H1 (cell line): ENCODE measurements at places on chromosomes 16 and 17.

GRCh38 chr17:13038931-13039665 lies 21.3 kb upstream of the ELAC2 start:
- DNase-seq = no peak

DNA sequence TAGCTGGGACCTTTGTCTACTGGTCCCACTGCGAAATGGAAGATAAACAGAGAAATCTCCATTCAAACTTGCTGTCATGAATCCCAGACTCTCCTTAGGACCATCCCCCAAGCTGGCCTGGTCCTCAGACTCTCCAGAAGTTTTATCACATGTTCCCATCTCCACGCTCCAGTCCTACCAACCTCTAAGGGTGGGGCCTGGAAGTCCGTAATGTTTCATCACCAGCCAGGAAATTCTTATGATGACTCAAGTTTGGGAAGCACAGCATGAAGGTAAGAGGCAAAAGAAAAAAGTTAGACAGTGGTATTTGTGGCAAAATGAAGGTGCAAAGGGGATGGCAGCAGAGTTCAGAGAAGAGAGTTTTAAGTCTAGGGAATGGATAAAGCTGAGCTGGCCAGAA lies 52.7 kb downstream of the ZNF18 start:
- DNase-seq = no peak

- DNase-seq = no peak
Observed at GRCh38 chr16:1884889-1885288, 12.9 kb upstream of the MEIOB start.

- DNase-seq = no peak
Observed at GRCh38 chr17:19381361-19381740, 3.1 kb downstream of the MAPK7 start.

DNA sequence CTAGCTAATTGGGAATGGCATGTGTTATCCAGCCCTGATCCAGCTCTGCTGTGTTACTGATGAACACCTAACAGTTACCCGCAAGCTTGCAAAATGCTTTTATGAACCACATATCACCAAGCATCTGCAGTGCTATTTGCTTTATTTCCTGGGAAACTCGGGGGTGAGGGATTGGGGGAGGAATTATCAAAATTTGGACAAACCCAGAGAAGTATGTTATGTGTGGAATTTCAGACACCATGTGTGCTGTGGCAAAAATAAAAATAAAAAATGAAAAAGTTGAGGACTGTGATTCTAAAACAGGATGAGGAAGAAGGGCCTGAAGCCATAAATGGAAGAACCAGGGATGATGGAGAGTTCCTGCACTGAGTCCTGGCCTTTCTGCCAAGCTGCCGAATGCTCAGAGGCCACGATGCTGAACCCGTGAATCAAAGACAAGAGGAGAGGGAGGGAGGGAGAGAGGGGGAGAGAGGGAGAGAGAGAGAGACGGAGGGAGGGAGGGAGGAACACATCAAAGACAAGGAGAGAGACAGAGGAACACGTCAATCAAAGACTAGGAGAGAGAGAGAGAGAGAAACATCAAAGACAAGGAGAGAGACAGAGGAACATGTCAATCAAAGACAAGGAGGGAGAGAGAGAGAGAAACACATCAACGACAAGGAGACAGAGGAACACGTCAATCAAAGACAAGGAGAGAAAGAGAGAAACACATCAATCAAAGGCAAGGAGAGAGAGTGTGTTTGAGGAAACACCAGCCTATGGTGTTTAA lies 89.8 kb downstream of the MRM3 start:
- no peak for DNase-seq

- no peak for DNase-seq
Observed at GRCh38 chr17:46121165-46121764, 72.0 kb downstream of the KANSL1 start.

GRCh38 chr17:44187131-44187899 lies 543 bp downstream of the TMUB2 start:
- peak; percentile 63 for DNase-seq

GRCh38 chr17:73770849-73771229 lies 126.6 kb upstream of the SDK2 start:
- no peak for DNase-seq
